RCC 7860 (cell line): ENCODE measurements at places on chromosomes 2 and 18.

- no peak for DNase-seq
These were observed 217.1 kb downstream of the SLC4A3 start for GRCh38 chr2:219844401-219845091.

- DNase-seq: no peak
These were observed 216.9 kb downstream of the SH3RF3 start for GRCh38 chr2:109345653-109346480.

DNA sequence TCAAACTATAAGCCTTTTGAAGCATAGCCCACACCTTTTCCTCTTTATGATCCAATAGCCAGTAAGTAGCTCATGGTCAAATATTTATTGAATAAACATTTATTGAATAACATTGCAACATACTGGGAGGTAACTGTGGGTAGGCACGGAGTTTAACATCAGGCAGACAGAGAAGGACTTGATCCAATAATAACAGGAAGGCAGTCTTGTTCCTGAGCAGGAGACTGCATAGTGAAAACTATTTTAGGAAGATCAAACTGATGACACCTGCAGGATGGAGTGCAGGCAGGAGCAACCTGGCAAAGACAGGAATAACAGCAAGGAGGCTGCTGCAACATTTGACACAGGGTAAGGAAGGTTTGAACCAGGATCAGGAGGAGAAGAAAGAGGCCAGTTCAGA is 3.1 kb upstream of the DCTN1 start:
- no peak for DNase-seq

GRCh38 chr2:157748371-157749142 is 119.9 kb upstream of the ACVR1C start:
- DNase-seq: no peak

DNA sequence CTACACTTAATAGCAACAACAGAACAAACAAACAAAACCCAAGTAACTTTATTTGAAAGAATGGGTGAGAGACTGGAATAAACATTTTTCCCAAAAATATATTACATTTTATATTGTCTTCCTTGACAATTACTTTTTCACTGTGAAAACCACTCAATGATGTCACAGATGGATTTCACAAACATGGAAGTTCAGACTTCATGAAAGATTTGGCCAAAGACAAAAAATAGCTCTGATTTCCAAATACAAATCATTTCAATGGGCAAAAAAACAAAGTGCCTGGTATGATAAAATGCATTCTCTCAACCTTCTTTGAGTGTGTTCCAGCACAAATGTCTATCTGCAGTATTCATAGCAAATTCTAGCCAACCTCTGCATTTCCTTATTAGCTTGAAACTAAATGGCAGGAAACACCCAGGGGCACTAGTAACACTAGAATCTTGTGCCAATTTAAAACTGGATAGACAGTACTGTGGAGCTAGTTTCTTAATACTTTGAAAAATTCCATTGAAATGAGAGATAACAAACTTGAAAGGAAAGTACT is 28.5 kb upstream of the NAPG start:
- DNase-seq: no peak

DNA sequence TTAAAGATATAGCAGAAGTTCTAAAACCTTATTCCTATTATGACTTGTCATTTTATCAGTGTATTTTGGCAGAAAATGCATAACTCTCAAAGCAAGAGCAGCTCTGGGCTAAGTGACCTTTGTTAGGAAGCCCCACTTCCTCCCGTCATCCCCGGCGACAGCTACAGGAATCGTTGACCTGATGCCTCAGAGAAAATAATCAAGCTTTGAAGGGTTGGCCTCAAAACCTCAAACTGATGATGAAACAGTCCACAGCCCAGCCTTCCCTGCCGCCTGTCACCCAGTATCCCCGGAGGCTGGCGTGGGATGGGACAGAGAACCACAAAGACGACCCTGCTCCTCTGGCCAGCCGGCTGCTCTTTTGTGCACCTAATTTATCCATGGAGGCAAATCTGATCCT is 65.3 kb downstream of the KCNF1 start:
- DNase-seq: no peak

- DNase-seq: peak; percentile 79
These were observed 220.9 kb upstream of the PID1 start for GRCh38 chr2:229492034-229492433.

DNA sequence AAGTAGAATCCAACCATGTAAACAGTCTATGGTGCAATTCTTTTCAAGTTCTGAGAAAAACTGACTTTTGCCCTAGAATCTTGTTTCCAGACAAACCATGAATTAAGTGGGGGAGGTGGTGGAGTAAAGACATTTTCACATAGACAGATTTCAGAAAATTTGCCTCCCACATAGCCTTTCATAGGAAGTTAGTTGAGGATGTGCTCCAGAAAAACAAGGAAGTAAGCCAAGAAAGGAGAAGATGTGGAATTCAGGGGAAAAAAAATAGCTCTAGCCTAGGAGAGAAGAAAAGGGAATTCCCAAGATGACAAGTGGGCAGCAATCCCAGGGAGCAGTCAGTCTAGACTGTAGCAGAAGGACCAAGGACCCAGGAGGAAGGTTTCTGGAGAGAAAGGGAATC is 17.4 kb downstream of the RUFY4 start:
- no peak for DNase-seq

DNA sequence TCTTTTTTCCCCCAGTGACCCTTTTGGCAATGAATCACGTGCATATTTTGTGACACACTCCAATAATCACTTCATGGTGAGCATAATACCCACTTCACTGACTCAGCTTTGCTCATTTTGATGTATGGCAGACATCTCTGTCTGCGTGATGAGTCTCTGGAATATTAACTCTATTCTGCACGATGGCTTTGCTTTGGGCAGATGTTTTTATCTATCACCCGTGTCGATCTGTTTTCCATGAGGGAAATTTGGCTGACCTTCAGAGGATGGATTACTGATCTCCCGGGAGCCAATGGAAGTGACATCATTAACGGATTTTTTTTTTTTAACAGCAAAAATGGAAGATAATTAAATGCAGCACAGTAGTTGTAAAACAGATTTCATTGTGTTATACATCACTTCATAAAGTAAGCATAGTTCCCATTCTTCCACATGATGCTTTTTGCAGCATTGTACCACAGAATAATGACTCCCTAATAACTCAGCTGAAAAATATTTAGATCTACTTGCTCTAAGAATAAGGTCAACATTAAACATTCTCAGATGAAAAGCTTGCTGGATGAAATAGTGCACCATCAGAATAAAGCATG is 29.8 kb downstream of the CDC42EP3 start:
- DNase-seq: peak; percentile 66

- DNase-seq: peak; percentile 84
These were observed 43.4 kb downstream of the MYL12B start for GRCh38 chr18:3305354-3305762.

GRCh38 chr18:54109131-54109683 is 115.3 kb downstream of the MBD2 start:
- DNase-seq: peak; percentile 12

DNA sequence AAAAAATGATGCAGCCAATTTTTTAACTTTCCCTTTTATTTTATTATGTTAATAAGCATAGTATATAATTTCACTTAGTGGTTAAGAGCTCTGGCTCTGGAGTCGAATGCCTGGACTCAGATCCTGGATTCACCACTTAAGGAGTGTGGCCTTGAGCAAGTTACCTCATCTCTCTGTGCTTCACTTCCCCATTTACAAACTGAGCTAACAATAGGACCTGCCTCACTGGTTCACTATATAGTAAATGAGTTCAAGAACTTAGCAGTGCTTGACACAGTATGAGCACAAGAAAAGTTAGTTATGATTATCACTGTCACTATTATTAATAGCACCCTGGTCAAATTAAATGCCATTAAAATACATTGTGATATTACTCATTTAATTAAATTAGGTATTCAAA is 30.6 kb downstream of the SCN3A start:
- DNase-seq: no peak

DNA sequence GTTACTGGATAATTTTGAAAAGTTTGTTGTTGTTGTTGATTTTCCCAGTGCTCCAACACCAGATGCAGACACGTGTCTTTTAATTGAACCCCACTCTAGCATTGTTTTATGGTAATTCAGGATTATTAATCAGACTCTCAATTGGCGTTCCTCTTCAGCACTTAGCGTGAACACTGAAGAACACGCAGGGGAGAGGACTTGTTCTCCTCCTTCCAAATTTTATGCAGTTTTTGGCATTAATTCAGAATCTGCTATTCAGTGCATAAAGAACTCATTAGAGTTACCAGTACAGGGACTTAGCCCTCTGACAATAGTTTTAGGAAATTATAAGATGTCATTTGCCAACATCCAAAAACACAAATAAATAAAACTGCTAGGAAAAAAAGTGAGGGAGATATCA is 75.5 kb downstream of the SNTG2 start:
- no peak for DNase-seq

- DNase-seq: no peak
These were observed 1.1 kb downstream of the MAP2 start for GRCh38 chr2:209424781-209425470.

DNA sequence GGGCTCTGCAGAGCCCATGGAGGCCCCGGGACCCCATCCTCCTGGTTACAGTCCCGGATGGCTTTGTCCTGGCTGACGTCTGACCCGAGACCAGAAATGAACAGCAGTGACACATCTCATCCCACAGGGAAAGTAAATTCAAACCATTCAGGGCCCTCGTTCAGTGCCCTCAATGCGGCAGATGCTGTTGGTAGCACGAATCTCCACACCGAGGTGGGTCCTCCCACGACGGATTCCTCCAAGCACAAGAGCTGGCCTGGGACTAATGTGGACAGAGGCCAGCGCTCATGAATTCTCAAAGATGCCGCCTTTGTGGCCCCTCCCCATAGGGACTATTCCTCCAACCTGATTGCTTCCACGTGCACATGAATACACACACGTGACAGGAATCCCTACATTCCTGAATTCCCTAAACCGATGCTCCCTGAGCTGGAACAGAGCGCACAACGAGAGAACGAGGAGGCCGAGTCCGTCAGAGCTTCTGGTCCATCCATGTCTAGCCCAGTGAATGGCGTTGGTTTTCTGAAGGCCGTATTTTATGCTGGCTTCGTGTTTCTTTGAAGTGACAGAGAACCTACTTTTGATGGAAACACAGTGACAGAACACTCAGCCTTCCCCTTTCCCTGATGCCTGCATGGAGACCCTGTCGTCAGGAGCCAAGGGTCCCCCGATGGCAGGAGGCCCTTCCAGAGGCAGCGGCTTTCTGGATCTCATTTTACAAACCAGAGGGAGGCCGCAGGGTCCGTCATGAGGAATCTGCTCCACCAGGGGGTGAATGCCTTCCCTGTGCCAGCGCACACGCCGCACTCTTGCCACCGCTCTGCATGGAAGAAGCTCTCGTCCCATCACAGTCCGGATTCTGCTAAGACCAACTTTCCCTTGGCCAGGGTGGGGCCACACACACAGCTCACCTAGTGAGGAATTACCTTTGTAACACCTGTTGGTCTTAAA is 64.3 kb upstream of the SNTG2 start:
- no peak for DNase-seq

- no peak for DNase-seq
These were observed 377.2 kb downstream of the SOX11 start for GRCh38 chr2:6069381-6069780.

GRCh38 chr18:39464006-39464405 is 1898.4 kb upstream of the CELF4 start:
- DNase-seq: no peak

- DNase-seq: no peak
These were observed 83.8 kb downstream of the EDAR start for GRCh38 chr2:108905176-108905575.

GRCh38 chr2:12036640-12036983 is 290.2 kb downstream of the LPIN1 start:
- peak; percentile 9 for DNase-seq

DNA sequence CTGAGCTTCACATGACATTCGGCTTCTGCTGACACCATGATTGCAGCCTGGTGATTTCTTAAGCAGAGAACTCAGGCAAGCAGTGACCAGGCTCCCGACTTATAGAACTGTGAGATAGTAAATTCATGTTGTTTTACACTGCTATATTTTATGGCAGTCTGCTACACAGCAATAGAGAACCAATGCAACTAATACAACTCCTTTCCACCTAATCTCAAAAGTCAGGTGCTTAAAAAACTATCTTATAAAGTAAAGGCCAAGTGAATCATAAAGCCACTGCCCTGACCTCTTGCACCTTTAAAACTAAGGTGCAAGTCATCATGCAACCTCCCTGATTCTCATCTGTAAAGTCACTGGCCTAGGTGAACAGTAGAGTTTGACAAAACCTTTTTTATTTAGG is 95.3 kb upstream of the GLS start:
- DNase-seq: peak; percentile 41

- DNase-seq: no peak
These were observed 118.5 kb downstream of the PRKCE start for GRCh38 chr2:45769854-45770576.

DNA sequence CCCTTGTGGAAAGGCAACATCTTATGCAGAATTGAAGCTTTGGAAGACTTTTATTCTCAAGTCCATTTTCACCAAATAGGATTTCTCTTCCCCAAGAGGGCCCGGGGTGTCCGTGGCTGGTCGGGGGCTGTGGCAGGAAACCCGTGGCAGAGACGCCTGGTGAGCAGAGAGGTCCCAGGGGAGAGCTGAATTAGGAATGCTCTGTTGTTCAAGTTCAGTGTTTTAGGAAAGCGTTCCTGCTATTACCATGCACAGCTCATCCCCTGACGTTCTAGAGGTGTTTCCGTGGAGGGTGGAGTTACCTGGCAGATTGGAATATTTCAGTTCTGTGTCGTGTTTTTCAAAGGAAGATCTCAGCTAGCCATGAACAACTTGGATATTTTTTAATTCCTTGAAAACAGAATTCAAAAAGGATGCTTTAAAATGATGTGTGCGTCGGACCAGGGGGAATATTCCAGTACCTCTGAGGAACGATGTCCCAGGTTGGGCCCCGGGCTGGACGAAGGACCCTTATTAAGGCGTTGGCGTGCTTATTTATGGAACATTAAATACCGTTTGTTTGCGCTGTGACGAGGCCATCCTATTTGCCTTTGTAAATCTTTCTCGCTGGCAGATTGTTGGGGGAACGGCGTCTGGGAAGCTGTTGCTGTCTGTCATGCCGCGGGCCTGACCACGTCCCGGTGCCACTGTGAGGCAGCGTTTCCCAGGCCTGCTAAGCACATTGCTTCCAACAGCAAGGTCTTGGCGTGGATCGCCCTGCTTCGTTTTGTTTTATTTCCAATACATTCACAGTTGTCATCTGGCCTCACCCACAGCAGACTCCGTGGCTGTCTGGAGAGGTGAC is 8.2 kb downstream of the NFATC1 start:
- DNase-seq: no peak

GRCh38 chr2:238504181-238504931 is 77.6 kb downstream of the ASB1 start:
- no peak for DNase-seq

DNA sequence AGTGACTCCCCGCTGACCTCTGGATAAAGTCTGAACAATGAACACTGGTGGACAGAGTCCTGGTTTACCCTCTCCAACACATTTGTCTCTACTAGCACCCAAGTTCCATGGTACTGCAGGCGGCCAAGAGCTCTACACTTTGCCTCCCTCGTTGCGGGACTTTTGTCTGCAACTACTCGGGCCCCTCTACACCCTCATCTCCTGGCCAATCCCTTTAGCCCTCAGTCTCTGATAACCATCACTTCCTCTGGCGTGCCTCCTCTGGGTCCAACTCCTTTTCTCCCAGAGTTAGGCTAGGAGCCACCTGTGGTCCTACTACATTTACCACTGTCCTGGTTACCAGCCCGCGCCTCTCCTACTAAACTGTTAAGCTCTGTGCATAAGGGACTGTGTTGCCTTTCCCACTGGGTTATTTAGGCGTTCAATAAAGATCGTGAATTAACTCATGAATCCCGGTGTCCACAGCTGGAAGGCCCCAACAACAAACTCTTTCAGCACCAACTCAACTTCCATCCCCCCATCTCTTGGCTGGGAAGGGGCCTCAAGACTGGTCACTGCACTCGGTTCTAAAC is 757 bp downstream of the HDHD2 start:
- DNase-seq: no peak
